ENCODE measurements at places on chromosomes 11 and 22.

- DNase-seq = no peak
These were observed 6.7 kb downstream of the VPS37C start for GRCh38 chr11:61154528-61154927.

DNA sequence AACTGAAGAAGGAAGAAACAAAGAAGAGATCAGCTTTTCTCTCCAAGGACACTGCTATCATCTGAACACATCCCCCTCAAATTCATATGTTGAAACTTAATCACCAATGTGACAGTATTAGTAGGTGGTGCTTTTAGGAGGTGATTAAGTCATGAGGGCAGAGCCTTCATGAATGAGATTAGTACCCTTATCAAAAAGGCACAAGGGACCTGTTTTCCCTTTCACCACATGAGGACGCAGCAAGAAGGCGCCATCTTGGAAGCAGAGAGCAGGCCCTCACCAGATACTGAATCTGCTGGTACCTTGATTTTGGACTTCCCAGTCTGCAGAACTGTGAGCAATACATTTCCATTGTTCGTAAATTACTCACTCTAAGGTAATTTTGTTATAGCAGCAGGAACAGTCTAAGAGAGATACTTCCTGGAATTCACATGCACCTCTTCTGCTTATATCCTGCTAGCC is 20.9 kb upstream of the CREB3L1 start:
- no peak for DNase-seq

DNA sequence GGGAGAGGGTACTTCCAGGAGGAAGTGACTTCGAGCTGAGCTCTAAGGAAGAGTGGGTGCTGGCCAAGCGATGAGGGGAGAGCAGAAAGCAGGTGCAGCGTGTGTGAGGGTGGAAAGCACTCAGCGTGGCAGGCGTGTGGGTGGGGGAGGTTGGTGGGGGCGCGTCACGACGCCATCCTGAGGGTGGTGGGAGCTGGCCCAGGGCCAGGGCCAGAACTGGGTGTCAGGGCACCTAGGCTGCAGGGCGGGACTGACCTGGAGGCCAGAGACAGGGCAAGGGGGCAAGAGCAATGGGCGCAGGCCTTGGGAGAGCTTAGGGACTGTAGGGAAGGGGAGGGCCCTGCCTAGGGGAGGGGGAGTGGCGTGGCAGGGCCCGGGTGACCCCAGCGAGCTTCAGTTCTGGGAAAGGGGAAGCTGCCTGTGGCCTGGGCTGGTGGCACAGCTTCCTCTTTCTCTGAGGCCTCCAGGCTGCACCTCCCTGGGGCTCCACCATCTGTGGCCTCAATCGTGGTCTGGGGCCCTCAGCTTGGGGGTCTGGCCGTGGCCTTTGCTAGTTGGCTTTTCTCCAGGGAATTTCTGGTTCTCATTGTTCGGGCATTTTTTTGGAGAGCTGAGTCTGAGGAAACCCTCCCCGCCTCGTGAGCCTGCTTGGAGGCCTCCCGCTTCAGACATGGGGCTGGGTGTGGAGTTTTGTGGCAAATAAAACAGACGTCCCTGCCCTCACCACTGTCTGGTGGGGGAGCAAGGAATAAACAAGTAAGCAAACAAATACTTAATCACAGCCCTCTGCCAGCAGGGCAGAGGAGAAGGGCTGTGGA is 8.9 kb downstream of the RELT start:
- DNase-seq = no peak

GRCh38 chr22:38214302-38215056 is 12.7 kb downstream of the MAFF start:
- DNase-seq = peak; percentile 62

DNA sequence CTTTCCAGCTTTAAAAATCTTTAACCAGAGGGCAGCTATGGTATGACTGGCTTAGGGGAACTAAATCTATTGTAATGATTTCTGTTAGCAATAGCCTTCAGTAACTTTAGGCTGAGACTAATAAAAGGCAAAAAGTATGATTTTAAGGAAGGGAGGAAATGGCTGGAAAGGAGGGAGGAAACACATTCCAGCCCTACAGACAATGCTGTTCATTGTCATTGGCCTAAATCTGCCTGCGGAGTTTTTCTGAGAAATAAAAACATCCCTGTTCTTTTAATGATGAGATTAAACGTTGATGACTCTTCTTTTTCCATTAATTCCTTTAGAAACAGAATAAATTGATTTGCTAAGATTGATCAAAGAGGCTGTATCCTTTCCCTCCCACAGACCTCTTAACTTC is 99.6 kb upstream of the GRAMD1B start:
- no peak for DNase-seq

DNA sequence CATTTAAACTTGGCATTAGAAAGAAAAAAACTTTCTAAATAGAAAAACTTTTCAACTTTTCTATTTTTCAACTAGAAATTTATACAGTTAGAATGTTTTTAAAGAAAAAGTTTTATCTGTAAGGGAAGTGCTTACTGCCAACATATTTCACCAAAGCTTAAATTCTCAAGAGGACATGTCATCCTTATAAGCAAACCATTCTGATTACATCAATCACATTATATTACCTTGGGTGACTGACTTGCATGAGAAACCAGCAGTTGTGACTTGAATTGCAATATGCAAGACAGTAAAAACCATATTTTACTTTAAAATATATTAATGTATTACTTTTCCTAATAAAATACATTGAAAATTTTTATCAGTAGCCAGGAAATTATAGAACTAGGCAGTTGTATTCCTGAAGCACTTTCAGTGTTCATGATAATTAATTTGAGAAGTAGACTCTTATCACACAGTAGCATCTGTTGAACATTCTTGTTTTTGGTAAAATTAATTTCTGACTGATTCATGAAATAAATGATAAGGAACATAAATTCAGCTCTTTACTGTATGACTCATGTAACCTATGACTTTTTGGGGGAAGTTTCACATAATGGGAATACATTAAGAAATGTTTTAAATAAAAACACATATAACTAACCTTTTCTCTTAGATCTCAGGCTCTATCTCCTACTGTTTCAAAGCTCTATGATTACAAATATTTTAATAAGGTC is 345.0 kb upstream of the CCDC179 start:
- no peak for DNase-seq

- DNase-seq = no peak
These were observed 9.5 kb upstream of the LTO1 start for GRCh38 chr11:69684651-69685050.

DNA sequence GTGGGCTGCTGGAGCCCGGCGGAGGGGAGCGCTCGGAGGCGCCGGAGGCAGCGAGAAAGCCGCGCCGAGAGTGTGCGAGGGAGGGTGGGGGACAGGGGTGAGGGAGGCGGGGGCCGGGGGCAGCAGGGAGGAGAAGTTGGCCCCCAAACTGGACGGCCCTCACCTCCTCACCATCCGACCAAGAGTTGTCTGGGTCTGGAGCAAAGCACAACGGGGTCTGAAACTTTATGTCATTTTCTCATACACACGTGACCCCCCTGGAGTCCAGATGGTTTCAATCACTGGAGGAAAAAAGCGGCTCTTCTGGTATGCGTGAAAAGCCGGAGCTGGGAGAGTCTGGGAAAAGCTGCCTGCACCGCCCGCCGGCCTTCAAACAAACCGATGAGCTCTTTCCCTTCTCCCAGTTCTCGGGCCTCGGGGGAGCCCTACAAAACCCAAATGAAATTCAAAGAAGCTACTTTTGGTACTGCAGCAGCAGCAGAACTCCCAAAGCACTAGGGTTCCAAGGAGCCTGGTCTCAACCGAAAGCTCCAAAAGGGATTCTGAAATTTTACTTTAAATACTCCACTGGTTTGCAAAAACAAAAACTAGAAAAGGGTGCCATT is 39.7 kb upstream of the AKIP1 start:
- peak; percentile 78 for DNase-seq

- no peak for DNase-seq
These were observed 19.3 kb downstream of the UPB1 start for GRCh38 chr22:24514241-24515026.

DNA sequence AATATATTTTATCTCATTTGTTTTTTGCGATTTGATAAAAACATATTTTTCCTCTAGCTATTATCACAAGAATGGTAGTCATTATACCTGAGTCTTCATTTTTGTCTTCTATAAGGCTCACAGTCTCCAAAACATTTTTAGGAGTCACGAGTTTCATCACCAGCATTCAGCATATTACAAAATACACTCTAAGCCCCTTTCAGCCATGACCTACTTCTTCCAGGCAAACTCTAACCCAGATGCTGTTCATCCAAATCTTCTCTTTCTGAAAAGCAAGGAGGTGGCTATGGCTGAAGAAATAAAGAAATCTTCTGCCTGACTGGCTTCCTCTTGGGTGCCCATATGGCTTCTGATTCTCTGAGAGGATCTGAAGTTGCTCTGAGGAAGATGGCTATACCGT is 35.7 kb upstream of the USP47 start:
- DNase-seq = no peak

GRCh38 chr11:94926698-94927237 is 46.6 kb downstream of the CWC15 start:
- peak; percentile 91 for DNase-seq

DNA sequence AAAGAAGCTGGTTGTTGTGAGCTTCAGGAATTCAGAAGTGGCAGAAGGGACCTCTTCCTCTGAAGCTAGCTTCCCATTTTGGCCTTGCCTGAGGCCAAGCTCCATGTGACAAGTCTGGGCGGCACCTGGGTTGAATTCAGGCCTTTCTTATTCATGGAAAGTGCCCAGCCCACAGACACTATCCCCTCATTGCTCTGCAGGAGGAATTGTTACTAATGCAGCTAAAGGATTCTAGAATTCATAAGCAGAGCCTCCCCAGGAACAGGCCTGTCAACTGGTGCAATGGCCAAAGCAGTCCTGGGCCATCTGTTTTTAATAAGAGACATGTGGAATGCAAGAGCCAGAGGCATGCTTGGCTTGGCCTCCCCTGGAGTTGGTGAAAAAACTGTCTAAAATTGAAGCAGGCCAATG is 71.4 kb downstream of the SLC1A2 start:
- DNase-seq = no peak

GRCh38 chr11:125305345-125305744 is 140.8 kb downstream of the PKNOX2 start:
- DNase-seq = no peak

DNA sequence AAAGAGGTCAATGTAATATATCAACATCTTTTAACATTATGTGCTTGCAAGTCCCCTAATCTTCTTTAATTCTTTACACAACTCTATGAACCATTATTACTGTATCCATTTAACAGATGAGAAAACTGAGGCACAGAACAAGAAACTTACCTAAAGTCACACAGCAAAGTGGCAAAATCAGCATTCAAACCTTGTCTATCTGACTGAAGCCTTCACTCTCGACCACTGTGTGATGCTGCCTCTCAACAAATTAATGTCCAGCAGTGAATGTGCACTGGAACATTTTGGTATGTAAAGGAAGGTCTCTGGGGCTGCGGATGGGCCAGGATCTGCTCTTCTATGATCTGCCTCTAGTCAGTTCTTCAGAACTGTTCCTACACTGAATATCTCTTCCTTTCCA is 42.1 kb downstream of the PRCP start:
- no peak for DNase-seq

DNA sequence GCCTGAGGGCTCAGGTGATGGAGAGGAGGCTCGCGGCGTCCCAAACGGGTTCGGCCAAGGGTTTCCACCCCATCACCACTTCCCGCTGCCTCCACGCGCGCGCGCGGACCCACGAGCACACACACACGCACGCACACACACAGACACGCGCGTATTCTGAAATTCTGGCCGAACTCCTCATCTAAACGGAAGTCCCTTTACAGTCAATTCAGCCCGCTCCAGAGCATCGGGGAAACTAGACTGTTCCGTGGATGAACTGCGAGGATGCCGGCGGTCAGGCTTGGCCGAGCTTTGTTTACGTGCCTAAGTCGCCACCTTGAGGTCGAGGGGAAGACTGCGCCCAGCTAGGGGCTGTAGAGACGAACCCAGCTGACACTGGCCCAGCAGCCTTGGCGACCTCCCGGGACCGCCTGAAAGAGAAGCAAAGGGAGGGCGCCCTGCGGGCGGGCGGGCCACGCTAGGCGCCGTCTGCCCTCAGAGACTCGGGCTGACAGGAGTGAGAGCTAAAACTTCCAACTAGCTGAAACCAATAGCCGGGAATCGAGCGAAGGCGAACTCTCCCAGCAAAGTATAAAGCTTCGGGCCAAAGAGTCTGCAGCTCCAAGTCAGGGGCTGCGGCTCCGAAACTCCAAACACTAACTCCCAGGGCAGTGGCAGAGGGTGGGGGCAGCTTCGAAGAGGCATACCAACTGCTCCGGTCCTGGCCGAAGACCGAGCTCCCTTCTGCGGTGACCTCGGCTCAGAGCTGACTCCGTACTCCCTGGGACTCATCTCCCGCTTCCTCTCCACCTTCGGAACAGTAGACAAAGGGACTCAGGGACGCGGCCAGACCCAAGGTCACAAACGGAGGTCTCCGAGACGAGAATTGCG is 124.7 kb upstream of the C11orf58 start:
- peak; percentile 78 for DNase-seq

All from uterus (tissue), 4 donors.